Activated CD4-positive, alpha-beta T cell treated with anti-CD3 and anti-CD28 coated beads for 4 hours (primary cell): ENCODE measurements at places on chromosomes 16 and 17.

DNA sequence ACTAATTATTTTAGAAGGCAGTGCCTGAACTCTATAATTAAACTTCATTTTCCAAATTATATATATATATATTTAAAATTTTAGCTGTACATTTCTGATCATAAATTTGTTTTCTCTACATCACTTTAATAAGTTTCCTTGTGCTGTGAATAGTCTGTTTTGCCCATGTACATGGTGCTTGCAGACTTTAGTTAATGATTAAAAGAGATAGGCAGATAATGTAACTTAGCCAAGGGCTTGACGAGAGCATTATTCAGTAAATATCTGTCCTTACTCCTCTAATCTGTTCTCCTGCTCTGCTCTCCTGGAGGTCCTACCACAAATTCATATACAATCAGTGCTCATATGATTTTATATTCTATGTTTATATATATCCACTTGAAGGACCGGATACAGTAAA is 595.2 kb upstream of the KIF2B start:
- DNase-seq, result no peak

DNA sequence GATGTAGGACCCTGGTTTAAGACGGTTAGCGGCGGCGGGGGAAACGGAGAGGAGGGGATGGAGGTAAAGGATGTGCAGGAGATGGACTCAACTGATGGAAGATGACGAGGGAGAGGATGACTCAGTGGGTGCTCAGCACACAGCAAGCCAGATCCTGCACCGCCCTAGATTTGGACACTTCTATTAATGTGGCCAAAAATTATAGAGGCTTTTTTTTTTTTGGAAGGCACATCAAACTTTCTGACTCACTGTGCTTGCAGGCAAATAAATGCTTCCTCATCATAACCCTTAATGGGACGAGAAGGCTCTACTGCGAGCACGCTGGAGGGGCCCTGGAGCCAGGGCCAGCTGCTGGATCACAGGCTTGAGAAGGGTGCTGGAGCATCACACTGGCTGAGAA is 36.0 kb downstream of the RTN4RL1 start:
- DNase-seq, result no peak

DNA sequence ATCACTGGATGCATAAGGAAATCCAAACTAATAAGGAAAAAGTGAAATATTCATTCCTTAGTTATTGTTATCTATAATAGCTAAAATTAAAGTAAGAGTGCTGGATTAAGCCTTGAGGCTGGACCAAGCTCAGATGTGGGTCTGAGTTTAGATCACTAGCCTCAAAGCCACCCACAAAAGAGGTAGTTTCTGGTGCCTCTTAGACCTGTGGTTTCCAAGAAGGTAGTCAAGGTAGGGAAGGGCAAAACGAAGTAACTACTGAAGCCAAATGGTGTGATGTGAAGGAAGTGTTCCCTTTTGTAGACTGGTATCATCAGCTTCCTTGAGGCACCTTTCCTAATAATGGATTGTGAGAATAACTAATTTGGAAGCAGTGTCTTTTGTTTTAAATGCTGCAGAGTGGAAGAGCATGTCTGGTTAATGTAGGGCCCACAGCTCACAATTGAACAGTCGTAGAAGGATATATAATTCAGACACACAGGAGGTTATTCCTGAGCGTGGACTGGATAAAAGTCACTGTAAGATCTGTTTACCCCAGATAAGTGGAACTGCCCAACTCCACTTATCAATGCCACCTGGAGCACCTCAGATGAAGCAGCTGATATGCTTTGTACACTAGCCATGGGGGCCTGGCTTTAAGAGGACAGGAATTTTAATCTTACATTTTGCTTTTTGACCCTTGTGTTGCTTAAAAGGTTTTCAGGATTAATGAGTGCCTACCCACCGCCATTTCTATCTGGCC is 31.7 kb upstream of the LCMT1 start:
- DNase-seq, result no peak

DNA sequence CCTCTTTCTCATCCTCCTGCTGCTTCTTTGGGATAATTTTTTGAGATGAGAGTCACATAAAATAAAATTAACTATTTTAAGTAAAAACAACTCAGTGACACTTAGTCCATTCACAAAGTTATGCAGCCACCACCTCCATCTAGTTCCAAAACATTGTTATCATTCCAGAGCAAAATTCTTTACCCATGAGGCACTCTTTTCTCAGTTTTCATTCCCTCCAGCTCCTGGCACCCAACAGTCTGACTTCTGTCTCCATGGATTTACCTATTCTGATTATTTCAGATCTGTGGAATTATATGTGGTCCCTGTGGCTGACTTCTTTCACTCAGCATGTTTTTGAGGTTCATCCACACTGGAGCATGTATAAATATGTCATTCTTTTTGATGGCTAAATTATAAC is 239.9 kb upstream of the DYNLRB2 start:
- DNase-seq, result no peak

DNA sequence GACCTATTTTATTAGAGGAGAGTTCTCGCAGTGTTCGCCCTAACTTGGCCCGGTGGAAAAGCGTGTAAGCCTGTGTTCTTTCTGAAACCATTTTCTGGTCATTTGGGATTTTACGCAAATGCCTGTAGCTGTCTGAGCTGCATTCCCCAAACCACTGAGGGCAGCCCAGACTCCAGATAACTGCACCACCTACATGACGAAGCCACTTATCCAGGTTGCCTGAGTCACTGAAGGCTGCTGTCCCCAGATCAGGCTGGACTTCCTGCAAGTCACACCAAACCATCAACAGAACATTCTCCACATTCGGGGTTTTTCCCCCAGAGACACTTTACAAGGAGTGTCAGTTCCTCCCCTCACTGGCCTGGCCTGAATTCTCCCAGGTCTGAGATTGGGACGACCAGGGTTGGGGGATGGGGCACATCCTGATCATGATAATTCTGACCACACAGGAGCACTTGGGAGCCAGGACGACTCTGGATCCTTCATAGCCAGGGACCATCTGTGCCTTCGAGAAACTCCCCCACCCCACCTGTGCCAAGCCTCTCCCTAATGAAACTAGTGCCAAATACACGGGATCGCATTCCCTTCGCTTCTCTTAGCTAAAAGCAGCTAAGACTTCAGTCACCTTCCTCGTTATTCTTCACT is 2.3 kb downstream of the RPRML start:
- DNase-seq, result no peak

DNA sequence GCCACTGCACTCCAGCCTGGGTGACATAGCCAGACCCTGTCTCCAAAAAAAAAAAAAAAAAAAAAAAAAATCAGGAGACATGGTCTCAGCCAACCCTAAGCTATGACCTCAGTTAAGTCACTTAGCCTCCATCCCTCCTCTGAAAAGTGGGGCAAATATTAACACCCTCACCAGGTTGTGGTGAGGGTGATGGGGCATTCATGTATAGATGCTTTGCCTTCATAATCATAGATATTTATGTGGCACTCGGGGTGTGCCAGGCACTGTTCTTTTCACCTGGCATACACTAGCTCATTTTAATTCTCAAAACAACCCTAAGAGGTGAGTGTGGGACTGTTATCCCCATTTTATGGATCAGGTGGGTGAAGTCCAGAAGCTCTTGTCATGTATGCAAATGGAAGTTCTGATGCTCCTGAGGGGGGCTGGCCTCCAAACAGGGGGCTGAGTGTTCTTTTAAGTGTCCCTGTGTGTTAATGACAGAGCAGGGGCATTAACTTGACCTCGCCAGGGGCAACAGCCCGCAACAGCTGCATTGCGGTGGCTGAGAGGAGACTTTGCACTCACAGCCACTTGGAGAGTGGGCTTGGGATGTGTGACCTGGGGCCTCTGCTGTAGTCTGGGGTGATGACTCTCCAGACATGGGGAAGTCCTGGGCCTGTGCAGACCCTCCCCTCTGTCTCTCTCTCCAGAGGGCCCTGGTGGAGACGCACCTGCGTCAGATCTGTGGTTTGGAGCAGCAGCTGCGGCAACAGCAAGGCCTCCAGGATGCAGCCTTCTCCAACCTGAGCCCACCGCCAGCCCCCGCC is 4.1 kb downstream of the TBKBP1 start:
- DNase-seq, result no peak

DNA sequence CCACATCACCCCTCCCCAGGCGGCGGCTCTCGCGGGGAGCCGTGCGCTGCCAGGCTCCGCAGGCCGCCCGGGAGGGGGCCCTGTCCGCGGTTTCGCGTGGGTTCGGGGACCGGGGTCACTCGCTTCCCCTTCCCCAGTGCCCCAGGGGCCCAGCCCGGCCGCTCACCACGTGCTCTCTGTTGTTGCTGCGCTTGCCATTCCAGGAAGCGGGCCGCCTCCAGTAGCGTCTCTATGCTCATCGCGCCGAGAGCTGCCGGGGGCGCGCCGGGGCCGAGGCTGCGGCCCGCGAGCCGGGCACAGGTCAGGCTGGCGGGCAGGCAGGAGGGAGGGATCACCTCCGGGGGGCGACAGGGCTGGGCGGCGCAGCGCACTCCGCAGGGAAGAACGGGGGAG is 390 bp downstream of the MNT start:
- peak; percentile 52 for DNase-seq
